ENCODE measurements at places on chromosomes 5 and 9.

DNA sequence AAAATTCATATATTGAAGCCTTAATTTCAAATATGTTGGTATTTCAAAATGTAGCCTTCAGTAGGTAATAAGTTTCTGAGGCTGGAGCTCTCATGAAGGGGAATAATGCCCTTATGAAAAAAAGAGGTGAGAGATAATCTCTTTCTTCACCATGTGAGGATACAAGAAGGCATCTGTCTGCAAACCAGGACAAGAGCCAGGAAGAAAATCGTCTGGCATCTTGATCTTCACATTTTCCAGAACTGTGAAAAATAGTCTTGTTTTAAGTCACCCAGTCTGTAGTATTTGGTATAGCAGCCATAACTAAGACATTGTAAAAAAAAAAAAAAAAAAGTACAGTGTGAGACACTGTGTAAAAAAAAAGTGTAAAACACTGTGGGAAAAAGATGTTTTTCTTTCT lies 768.9 kb downstream of the TAF11L14 start:
- DNase-seq = no peak

DNA sequence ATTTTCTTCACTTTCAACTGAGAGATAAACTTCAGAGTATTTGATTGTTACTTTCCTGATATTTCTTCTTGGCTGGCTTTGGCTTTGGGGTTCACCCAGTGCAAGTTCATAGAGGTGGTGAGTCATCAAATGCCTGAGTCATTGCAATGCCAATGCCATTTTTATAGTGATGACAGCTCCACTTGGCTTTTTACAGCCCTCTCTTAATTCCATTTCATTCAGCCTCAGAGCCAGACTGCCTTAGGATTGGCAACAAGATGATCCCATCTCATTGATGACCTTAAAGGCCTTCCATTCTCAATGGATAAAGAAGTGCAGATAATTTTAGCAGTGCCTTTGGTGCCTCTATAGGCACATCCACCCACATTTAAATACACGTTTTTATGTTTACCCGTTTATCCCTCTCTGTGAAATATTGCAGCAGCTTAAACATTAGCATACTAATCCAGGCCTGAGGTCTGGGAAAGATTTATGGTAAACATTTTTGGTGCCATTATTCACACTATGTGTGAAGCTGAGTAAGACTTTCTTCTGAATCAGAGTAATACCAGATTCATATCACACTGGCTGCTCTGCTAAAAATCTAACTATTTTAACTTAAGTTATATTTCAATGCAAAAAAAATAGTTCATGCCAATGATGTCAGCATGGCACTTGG lies 88.9 kb upstream of the TYRP1 start:
- DNase-seq = no peak

DNA sequence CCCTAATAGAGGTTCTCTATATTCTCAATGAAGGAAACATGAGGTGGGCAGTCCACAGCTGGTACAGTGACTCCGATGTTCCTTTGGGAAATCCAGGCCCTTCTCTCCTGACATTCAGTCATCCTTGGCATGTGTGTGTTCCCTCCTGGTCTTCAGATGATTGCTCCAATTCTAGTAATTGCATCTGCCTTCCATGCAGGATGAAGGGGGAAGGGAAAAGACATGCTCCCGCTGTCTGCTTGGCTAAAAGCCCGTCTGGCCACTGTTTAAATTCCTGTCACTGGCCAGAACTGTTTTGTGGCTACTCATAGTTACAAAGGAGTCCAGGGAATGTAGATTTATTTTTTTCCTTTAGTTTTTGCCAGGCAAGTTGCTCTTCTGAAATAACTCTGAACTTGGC lies 65.0 kb downstream of the MAST4 start:
- DNase-seq = no peak

- no peak for DNase-seq
Observed at GRCh38 chr5:132953710-132954109, 9.7 kb downstream of the AFF4 start.

GRCh38 chr9:11338130-11338529 lies 725.3 kb upstream of the PTPRD start:
- DNase-seq = no peak

DNA sequence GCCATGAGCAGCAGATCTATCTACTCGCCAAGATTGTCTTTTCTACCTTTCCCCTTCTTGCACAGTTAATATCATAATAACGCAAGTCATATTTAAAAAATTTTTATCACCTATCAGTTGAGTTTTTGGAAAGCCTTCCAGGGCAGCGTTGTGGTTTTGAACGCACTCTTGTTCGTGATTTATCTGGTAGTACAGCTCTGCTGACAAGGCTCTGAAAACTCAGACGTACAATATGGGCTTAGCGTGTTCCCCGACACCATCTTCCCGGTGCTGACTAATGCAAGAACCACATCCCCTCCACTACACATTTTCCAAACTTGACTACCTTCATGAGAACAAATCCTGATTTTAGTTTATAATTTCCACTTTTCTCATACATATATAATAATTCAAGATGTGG lies 1.6 kb upstream of the NFIL3 start:
- no peak for DNase-seq

DNA sequence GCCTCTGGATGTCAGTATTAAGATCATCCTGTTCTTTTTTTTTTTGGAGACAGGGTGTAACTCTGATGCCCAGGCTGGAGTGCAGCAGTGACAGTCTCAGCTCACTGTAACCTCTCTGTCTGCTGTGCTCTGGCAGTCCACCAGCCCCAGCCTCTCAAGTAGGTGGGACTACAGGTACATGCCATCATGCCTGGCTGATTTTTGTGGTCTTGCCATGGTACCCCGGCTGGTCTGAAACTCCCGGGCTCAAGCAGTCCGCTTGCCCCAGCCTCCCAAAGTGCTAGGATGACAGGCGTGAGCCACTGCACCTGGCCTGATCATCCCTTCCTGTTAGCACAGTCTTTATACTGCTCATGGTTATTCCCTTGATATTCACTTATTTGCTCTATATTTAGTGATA lies 3.5 kb downstream of the KDM4C start:
- no peak for DNase-seq

GRCh38 chr5:160020266-160020770 lies 11.4 kb downstream of the TTC1 start:
- DNase-seq = no peak

DNA sequence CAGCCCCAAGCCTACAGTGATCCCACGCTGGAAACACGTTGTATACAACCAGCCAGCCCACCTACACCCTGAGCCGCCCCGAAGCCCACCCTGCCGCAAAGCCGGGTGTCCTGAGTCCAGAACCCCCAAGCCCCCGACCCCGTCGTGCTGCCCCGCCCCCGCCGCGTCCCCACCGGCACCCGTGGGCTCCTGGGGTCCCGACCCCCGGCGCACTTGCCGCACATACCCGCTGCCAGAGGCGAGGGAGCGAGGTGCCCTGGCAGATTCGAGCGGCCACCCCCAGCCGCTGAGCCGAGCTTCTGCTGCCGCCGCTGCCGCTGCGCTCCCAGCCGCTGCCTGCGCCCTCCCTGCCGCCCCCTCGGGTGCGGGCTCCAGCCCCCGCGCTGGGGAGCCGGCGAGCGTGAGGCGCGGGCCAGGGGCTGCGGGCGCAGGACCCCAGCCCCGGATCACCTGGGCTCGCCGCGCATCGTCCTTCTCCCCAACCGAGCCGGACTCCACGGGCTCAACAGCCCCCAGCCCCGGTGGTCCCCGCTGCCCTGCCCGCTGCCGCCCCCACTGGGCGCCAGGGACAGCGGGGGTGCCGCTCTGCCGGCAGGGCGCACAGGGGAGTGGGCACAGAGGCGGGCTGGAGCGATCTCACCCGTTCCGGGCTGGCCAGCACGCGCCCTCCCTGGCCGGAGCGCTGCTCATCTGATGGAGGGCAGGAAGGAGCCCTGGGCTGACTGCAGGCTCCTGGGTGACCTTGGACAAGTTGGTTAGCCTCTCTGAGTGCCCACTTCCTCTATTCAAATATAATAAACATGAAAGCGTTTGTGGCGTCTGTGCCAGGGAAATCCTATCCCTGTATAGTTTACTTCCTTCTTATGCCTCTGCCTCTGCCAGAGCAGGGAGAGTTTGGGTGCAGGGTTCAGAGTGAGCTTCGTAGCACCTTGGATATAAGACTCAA lies at the start of gene HTR4:
TSS of gene HTR4 (minus strand) at position 692 of the 946 bp plus-strand sequence. CDS start 17,513 bp downstream, outside the sequence.
- peak; percentile 5 for DNase-seq

DNA sequence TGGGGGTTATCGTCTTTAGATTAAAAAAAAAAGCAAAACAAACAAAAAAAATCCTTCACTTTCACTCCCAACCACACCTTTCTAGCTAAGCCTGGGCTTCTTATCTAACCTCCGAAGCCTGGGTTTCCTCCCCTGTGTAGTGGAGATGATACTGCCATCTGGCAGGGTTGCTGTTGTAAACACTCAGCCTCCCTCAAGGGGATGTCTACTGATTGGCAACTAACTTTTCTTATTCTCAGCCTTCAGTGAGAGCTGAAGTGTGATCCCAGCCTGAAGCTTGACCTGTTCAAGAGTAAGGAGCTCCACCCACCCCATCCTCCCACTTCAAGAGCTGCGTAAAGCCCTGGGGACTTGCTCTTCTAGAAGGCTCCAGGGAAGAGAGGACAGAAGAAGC lies 21.5 kb upstream of the WWC1 start:
- DNase-seq = no peak

- DNase-seq = no peak
Observed at GRCh38 chr5:136517755-136518154, 152.4 kb upstream of the TRPC7 start.

DNA sequence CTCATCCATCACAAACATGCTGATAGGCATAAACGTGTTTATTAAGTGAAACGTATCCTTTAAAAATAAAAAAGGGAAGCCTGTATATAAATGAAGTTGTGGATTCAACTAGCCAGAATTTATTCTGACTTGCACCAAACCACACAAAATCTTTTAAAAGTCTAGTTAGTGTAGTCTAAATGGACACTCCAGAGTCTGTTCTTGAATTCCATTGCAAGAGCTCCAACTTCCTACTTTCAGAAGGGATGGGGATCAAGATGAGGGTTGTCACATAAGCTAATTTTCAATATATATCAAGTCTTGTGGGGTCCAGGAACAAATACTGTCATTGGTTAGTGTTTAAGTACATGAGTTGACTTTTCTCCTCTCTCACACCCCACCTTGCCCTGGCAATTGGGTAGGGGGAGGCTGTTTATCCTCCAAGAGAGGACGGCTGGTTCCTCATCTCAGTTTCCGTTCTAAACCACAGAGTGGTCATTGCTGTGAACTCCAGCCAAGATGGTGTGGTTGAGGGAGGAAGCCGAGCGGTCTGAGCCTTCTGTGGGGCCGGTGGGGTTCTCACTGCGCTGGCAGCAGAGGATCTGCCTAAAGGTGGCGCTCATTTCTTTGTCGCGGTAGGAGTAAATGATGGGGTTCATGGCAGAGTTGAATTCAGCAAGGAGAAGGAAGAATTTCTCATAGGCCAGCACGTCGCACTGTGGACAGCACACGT lies 163.2 kb downstream of the LPAR1 start:
- no peak for DNase-seq

DNA sequence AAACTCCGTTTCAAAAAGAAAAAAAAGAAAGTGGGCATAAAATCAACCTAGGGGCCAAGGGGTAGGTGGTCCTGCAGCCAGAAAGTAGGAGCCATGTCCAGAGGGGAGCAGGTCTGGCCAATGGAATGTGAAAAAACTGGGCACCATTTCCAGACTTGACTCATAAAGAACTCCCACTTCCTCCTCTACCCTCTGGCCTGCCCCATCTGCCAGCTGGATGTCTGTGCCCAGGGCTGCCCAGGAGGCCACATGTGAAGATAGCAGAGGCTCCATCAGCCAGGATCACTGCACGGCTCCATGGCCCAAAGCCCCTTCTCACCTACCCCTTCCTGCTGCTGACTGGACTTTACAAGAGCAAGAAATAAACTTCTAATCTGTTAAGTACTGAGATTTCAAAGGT lies 42.1 kb upstream of the EEIG1 start:
- no peak for DNase-seq

- DNase-seq = no peak
Observed at GRCh38 chr5:79936002-79936645, 54.9 kb downstream of the MTX3 start.

- DNase-seq = no peak
Observed at GRCh38 chr5:68037546-68037945, 178.0 kb upstream of the PIK3R1 start.

DNA sequence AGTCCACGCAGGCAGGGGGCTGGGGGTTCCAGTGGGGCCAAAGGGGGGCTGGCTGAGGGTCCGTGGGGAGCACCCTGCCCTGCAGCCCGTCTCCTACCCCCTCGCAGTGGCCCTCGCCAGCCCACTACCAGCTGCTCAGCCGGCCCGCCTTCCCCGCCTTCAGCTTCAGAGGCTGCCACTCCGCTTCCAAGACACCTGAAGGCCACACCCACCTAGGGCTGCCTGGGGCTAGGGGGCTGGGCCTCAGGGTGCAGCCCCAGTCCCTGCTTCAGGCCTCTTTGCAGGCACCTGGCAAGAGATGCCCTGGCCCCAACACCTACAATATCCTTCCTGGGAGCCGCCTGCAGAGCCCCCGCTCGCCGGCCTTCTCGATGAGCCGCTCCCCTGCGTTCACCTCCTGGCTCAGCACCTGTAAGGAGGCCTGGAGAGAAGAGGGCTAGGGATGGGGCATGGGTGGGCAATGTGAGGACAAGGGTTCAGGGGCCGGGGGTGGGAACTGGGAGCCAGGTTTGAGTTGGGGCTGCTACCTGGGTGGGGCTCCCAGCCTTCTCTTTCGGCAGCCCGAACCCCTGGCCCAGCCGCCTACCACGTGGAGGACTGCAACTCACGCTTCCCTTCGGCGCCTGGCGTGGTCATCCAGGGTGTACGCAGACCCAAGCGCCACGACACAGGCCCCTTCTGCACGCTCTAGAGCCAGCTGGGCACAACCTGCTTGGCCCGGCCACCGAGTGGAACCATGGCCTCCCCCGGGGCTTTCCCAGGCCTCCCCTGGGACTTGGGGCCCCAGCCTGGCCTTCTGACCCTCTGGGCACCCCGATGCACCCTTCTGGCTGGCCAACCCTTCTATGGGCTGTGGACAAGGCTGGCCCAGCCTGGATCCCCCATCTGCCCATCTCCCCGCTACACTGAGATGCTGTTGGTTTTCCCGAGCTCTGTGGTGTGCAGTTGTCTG lies 1.7 kb downstream of the STPG3 start:
- DNase-seq = no peak

DNA sequence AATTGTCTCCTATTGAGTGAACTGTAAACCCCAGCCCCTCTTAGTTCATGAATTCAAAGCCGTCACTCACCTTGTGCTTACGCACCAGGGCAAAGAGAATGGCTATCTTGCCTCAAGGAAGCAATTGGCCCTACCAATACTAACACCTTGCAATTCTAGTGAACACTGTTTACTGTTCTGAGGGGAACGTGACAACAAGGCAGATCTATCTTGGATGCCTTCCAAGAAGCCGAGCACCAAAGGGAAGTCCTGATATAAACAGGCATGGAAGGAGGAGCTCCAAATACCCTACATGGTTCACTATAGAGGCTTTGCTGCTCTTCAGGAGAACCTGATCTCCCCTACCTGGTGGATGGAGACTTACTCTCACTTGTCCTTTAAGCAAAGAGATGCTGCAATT lies 1.7 kb upstream of the PLPPR1 start:
- DNase-seq = peak; percentile 75

DNA sequence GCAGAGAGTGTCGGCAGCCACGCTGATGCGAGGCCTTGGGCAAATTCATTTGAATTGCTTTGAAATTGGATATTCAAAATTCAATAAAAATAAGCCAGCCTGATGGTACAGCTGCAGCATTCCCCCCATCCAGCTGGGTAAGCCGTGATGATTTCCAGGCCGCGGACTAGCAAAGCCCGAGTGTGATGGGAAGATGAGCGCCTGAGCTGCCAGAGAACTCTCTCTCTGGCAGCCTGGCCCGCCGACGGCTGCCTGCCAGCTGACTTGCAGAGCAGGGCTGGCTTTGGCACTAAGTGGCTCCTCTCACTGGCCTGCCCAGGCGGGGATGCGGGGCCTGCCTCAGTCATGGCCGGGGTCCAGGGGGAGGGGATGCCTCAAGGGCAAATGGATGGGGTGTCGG lies 268.3 kb upstream of the WWC1 start:
- DNase-seq = peak; percentile 90

GRCh38 chr5:169426784-169427183 lies 125.8 kb upstream of the SLIT3 start:
- no peak for DNase-seq
